Activated B cell treated with CpG ODN at 0.5 μM for 24 hours (primary cell): ENCODE measurements at places on chromosomes 13 and 19.
A peak's percentile ranks its signal among the peaks of the same experiment; 100 is the strongest.

DNA sequence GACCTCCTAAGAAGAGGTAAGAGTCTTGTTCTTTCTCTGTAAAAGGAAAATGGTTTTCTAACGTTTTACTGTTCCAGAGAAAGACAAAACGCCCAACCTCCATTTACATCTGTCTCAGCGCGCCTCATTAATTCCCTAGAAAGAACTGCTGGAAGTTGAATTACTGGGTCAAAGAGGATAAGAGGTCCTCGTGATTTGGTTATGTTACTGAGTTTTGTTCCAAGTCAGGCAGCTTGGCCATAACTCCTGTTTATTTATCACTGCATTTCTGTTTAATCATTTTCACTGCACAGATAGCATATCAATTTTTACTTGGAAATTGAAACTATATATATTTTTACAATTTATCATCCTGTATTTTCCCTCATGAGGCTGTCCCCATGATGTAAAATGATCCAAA lies 112.9 kb upstream of the PEG3 start:
- no peak overlapping the region for H3K27ac ChIP-seq
- no peak for DNase-seq
- H3K4me3 ChIP-seq, result no peak overlapping the region

DNA sequence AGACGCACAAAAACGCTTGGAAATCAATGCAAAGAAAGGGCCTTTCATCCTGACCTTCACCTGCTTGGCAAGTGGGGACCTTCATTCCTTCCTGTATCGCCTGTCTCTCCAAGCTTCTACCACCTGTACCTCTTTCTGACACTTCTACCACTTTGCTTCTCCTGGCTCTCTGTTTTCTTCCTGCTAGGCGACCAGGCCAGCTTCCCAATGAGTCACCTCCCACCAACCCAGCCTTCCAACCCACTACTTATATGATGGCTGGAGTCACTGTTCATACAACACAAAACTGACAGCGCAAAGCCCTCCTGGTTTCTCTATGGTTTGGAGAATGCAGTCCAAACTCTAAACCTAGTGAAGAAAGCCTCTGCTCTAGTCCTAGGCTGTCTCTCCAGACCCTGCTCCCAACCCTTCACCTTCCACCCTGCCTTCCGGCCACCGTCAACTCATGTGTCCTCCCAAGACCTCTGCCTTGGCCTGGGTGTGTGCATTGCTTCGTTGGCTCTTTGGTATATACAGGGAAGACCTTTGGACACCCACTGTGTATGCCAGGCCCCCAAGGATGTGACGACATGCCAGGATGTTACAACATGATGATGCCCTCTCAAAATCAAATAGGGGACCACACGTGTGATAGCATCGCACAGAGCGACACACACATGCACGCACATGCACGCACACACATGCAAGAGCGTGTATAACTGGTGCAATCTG lies 148.5 kb downstream of the STK24 start:
- no peak for DNase-seq
- no peak overlapping the region for H3K4me3 ChIP-seq
- no peak overlapping the region for H3K27ac ChIP-seq
- peaks cover 22% of the 10 kb centered on the region for H3K27me3 ChIP-seq
- H3K36me3 ChIP-seq, result no peaks in the 10 kb centered on the region

GRCh38 chr19:7874076-7874896 lies at the start of gene PRR36:
Gene PRR36, minus strand, starts transcription at chr19:7874390. Its CDS starts 701 bp downstream, at chr19:7873689.
- peaks cover 29% of the 10 kb centered on the region for H3K4me1 ChIP-seq
- no peak for DNase-seq
- no peak within 1 kb of the TSS for H3K27ac ChIP-seq
- H3K4me3 ChIP-seq, result peak within 1 kb of the TSS; percentile 58

- H3K4me3 ChIP-seq, result no peak overlapping the region
- no peaks in the 10 kb centered on the region for H3K36me3 ChIP-seq
- H3K27ac ChIP-seq, result no peak overlapping the region
- DNase-seq, result no peak
- H3K27me3 ChIP-seq, result peaks cover under 1% of the 10 kb centered on the region
- peaks cover 3% of the 10 kb centered on the region for H3K4me1 ChIP-seq
Observed at GRCh38 chr13:102913914-102914313, 68.1 kb downstream of the ERCC5 start.

DNA sequence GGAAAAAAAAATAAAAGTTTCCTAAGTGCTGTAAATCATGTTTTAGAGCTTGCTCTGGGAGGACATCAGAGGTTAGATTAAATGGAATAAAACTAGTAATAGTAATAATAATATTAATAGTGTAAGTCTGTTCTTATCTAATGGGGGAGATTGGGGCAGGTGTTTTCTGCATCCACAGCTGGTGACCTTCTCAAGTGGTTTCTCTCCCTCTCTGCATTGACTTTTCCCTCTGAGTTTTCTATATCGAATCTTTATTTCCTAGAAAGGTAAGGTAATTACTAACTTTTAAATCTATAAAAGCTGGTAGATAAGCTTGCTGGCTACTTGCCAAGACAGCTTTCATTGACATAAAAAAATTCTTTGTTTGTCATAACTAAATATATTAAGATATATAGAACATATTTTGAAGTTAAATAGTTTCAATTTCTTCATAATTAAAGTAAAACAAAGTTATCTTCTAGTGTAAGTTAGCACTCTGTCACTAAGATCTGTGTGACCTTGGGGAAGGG lies 49.6 kb upstream of the DIAPH3 start:
- H3K4me3 ChIP-seq, result no peak overlapping the region
- H3K27ac ChIP-seq, result no peak overlapping the region
- no peaks in the 10 kb centered on the region for H3K27me3 ChIP-seq
- H3K36me3 ChIP-seq, result no peaks in the 10 kb centered on the region
- DNase-seq, result no peak
- H3K4me1 ChIP-seq, result no peaks in the 10 kb centered on the region
